ENCODE measurements at places on chromosomes 6 and 20.
A peak's percentile ranks its signal among the peaks of the same experiment; 100 is the strongest.

- no peak for DNase-seq
Observed at GRCh38 chr20:51411870-51412269, 130.6 kb downstream of the NFATC2 start.

DNA sequence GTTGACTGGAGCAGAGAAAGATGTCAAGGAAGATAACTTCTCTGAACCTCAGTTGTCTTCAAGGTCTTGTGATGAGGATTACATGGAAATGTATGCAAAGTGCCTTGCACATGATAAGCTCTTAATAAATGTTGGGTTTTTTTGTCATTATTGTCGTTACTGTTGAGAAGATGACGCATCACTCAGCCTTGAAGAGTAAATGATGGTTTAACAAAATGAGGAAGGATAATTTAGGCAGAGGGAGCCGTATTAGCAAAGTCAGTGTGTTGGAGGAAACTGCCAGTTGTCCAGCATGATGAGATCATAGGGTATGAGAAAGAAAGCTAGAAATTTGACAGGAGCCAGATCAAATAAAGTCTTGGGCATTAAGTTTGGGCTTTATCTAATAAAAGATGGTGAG lies 8.8 kb upstream of the SUPT3H start:
- no peak for DNase-seq

GRCh38 chr6:165986311-165986913 lies 181.2 kb downstream of the TBXT start:
- no peak for DNase-seq

DNA sequence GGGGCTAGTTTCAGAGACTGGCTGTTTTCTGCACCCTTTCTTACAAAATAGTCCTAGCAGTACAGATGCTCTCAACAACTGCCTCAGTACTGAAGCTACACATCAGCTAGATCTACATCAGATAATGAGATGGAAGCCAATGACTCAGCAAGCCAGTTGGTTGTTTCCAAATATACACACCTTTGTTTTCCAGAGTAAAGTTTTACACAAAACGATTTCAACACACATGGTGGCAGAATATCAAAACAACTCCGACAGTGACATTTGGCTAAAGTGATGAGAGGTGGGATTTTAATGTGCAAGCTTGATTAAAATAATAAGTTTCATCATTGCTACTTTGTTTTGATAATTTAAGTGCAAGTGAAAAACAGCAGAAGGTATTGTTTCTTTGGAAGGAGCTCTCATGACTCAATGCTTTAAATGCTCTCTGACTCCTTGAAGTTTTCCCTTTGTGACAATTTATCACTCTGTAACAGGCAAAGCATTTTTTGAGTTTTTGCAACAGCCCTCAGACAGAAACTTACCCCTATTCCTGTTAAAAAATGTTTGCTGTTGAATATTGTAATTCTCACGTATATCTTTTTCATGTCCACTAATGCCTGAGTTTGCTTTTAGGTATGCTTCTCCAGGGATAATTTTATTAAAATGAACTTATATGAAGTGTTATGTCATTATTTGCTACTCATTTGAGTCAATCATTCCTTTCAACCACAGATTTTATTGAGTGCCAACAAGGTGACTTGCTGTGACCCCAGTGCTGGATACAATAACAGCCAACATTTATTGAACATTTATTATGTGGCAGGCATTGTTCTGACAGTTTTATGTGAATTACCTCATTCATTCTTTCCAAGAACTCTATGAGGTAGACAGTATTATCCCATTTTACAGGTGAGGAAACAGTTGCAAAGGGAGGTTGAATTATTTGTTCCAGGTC lies 882.0 kb downstream of the TFAP2A start:
- no peak for DNase-seq

- DNase-seq: peak; percentile 76
Observed at GRCh38 chr6:150686566-150686965, 86.9 kb downstream of the PLEKHG1 start.

DNA sequence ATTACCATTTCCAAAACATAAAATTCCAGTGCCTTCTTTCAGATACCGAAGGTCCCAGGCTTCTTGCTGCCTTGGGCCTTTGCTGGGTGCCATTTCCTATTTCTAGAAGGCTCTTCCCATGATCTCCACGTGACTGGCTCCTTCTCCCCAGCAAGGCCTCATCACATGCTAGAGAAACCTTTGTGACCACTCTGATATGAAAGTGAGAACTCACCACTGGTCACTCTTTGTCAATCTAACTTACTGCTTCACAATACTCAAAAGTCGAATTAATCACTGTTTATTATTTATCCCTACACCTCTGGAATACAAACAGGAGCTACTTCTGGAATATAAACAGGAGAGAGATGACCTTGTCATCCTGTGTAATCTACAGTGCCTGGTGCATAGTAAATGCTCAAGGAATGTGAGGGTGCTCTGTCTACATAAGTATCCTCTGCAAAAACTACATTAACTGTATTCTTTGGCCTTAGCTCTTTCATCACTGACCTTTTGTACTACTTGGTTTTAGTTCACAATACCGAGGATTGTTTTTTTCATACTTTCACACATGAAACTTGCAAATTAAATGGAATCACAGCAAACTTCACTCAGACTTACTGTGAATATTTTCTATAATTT lies 1.6 kb downstream of the STX7 start:
- DNase-seq: no peak

- no peak for DNase-seq
Observed at GRCh38 chr6:148343047-148343782, 577 bp downstream of the SASH1 start.

- DNase-seq: no peak
Observed at GRCh38 chr6:93927731-93928130, 508.4 kb upstream of the EPHA7 start.

- DNase-seq: no peak
Observed at GRCh38 chr20:2760952-2761305, 39.5 kb downstream of the CPXM1 start.

DNA sequence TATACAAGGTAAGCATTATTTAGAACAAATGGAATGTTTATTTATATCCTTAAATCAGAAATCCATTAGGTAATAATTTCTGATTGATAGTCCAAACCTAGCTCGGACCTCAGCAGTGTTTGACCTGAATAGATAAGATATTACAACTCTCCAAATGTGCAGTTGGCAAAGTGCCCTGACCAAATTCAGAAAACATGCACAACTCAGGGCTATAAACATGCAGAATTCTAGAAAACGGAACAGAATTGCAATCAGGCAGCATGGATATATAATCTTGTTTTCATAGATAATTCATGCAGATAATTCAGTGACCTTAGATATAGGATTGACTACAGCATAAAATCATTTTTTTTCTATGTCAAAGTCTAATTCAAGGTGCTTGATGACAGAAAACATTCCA lies 626.6 kb upstream of the CITED2 start:
- DNase-seq: no peak

GRCh38 chr6:159540152-159540551 lies 152.9 kb downstream of the SOD2 start:
- DNase-seq: peak; percentile 51

DNA sequence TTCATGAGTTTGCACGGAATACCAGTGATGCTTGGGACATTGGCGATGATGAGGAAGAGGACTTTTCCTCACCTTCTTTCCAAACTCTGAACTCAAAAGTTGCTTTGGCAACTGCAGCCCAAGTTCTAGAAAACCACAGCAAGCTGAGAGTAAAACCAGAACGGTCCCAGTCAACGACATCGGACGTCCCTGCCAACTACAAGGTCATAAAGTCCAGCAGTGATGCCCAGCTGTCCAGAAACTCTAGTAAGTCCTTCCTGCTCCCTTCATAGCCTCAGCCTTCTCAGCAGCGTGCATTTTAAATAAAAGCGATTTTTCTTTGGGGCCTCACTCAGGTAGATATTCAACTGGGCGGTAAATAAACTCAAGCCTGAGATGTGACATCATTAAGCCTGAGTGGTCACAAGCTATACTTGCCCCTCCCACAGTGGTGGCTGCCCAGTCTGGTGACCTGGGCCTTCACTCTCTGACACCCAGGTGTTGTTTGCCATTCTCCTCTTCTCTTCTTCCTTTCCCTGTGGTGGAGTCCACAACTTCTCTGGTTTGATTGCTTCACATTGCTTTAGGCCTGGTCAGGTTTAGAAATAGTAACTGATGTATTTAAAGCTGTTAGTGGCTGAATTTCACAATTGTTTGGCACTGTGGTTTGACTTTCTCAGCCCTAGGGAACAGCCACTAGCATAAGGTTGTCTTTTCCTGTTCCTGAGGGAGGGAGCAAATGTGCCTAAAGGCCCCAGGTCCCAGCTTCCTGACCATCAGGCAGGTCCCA lies 21.6 kb upstream of the TMEM217 start:
- no peak for DNase-seq

DNA sequence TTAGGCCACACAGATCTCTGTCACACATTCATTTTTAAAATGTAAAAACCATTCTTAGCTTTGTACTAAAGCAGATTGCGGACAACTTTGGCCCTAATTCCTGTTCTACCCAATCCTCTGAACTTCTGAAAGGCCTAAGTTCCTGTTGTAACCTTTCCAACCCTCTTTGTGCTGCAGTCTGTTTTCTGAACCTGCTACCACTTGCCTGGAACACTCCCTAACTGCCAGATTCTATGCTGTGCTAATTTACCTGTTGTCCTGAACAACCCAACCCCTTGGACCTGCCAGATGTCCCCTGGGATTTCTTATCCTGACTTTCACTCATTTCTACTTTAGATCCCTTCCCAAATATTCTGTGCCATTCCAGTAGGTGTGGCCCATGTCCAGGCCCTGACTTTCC lies 398.7 kb downstream of the ZFAND3 start:
- no peak for DNase-seq

DNA sequence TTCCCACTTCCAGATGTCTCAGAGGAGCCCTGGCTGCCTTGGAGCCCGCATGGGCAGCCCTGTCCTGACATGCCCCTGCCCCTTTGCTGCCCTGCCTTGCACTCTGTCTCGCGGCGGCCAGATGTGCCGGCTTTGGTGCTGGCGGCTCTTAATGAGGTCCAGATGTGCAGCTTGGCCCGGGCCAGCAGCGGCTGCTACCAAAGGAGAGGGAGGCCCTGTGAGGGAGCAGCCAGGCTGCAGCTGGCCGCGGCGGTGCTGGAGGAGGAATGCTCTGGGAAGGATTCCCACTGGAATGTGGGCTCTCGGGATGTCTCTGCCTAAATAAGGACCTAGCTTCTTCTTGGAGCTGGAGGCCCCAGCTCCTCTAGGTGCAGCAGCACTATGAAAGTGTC lies 72.4 kb downstream of the FGD2 start:
- DNase-seq: no peak

DNA sequence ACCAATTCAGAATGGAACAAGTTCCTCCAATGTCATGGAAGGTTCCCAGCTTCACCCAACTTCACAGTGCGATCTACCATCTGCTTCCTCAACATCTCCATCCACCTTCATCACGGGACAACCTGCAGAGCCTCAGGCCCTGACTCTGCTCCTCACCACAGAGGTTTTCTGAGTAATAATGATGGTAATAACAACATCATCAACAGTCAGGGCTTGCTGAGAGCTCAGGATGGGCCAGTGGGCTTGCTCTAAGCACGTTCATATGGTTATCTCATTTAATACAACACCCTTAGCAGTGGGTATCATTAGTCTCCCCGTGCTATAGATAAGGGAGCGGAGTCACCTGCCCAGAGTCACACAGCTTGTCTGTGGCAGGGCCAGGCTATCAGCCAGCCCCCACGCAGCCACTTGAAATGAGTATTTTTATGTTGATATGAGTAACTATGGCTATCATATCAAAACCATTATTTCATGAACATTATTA lies 38.6 kb downstream of the PREX1 start:
- DNase-seq: no peak

DNA sequence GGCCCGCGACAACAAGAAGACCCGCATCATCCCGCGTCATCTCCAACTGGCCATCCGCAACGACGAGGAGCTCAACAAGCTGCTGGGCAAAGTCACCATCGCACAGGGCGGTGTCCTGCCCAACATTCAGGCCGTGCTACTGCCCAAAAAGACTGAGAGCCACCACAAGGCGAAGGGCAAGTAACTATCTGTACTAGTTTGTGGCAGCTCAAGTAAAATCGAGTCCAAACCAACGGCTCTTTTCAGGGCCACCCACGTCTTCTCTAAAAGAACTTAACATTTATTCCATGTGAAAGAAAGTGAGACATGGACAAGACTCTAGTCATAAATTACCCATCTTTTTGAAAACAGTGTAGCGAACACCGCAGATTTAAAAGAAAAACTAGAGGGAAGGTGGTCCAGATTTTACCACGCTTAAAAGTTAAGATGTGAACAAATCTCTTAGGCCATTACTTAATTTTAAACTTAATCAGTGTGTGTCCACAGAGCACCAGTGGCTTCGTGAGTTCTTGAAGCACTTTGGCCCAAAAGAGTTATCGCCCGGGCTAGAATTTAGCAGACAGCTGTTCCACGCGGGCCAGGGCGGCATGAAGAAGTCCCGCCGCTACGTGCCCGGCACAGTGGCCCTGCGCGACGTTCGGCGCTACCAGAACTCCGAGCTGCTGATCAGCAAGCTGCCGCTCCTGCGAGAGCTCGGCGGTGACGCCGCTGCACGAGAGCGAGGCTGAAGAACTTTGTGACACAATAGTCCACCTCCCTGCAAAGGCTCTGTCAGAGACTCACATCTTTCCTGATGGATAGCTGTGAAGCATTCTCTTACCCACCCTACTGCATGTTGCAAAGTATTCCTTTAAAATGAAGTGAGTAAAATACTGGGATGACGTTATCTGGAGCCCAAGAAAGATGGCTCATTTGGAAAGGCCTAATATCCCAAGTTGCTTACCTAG lies 113.9 kb upstream of the PRSS16 start:
- DNase-seq: peak; percentile 84

- no peak for DNase-seq
Observed at GRCh38 chr6:27834384-27834783, 77.8 kb downstream of the OR2B2 start.

DNA sequence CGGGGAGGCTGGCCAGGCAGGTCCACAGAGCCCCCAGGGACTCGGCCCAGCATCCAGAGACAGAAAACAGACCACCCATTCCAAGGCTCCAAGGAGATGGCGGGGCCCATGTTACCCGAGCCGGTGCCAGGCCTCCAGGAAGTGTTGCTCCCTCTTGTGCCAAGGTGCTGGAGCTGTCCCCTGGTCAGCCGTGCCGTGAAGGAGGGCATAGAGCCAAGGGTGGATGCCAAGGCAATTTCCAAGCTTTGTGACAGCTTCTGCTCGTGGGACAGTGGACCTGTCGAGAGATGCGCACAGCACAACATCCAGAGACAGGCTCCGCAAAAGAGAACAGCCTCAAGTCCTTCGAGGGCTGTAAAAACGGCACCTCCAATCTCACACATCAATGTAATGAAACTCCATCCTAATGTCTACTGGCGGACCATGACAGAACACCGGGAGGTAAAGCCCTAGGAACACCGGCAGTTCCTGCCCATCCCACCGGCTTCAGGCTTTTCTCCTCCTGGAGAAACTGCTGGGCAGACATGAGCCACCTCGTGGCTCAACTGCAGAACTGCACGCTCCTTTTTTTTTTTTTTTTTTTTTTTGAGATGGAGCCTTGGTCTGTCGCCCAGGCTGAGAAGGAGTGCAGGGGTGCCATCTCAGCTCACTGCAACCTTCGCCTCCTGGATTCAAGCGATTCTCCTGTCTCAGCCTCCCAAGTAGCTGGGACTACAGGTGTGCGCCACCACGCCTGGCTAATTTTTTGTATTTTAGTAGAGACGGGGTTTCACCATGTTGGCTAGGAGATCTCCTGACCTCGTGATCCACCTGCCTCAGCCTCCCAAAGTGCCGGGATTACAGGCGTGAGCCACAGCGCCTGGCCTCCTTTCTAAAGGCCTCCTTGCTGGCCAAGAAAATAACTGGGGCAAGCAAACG lies 30.9 kb upstream of the AVP start:
- peak; percentile 55 for DNase-seq
